NCI-H1092 treated with DMSO at 0.1 percent for 48 hours (cell line): ENCODE measurements at places on chromosomes 16 and 17.

- no peak for DNase-seq
Observed at GRCh38 chr16:56980792-56981724, 8.3 kb upstream of the NLRC5 start.

DNA sequence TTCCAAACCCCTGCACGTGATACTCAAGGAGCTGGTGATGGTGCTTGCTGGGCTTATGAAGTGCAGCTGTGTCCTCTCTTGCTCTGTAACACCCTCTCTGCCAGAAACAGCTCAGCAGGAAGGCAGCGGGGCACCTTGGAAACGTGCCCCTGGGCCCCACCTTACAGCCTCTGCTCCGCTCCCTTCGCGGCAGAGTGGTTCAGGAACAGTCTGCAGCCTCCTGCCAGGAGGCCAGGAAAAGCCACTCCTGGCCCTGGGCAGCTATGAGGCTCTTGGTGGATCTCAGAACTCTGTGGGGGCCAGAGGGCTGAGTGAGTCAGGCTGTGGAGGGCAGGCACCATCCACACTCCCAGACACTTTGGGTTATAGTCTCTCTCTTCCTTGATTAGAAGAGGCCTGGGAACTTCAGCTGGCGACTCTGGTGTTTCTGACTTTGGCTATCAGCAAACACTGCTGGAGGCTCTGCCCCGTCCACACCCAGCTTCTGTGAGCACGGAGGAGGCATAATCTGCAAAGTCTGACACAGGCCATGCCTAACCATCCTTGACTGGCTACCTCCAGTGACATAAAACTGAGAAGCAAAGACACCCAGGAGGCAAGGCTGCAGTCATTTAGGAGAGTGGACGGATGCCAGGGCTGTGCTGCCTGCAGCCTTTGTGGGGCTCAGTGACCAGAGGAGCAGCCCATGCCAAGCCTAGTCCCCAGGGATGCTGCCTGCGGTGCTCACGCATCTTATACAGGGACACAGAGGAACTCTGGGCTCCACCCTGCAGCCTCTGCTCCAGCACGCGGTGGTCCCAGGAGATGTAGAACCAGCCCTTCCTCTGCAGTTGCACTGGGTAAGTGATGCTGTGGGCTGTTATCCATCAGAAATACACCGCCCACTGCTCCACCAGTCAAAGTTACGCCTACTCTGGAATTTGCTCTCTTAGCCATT is 65.3 kb downstream of the METRNL start:
- DNase-seq = peak; percentile 34

- no peak for DNase-seq
Observed at GRCh38 chr17:8843344-8843743, 24.1 kb downstream of the PIK3R6 start.

DNA sequence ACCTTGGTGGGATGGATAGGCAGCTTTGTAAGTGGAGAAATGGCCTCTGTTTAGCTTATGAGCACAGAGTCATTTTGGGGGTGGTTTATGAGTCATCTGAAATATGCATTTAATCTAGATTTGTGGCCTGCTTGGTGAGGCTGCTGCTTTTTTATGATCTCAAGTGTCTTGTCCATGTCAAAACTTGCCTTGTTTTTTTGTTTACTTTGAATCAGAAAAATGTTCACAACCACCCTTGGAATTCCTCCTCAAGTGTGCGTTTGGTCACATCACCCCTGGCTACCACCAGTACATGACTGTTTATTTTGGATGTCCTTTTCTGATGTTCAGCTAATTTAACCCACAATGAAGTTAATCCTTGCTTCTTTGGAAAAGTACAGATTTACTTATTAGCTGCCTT is 64.6 kb downstream of the FTO start:
- DNase-seq = no peak

DNA sequence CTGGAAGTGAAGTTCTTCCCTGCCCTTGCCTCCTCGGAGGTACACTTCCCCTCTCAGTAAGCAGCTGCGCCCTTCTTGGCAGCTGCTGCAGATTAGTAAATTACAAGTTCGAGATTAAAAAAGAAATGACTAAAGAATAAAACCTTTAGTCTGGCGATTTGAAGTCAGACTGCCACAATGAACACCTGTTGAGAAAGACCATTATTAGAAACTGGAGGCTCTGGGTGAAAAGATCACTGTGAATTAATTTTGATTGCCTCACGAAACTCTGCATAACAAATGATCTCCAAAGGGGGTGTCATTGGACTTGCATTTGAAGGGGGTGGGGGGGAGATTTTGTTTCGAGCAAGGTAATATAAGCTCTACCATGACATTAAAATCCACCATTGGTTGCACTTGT is 39.3 kb downstream of the SALL1 start:
- DNase-seq = no peak

- DNase-seq = no peak
Observed at GRCh38 chr17:4261452-4261851, 2.3 kb downstream of the ANKFY1 start.

DNA sequence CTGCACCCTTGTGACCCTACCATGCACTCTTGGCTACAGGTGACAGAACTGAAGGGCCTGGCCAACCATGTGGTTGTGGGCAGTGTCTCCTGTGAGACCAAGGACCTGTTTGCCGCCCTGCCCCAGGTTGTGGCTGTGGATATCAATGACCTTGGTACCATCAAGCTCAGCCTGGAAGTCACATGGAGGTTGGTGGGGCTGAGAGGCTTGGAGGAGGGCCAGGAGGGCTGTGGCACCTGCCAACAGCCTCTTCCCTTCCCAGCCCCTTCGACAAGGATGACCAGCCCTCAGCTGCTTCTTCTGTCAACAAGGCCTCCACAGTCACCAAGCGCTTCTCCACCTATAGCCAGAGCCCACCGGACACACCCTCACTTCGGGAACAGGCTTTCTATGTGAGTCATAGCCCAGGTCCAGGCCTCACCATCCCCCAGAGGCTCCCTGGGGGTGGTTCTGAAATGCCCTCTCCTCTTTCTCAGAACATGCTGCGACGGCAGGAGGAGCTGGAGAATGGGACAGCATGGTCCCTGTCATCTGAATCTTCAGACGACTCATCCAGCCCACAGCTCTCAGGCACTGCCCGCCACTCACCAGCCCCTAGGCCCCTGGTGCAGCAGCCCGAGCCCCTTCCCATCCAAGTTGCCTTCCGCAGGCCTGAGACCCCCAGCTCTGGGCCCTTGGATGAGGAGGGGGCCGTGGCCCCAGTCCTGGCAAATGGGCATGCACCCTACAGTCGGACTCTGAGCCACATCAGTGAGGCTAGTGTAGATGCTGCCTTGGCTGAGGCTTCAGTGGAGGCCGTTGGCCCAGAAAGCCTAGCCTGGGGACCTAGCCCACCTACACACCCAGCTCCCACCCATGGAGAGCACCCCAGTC is 13.0 kb downstream of the RIPOR1 start:
- DNase-seq = peak; percentile 57

GRCh38 chr17:6088141-6088540 is 18.0 kb downstream of the WSCD1 start:
- no peak for DNase-seq

GRCh38 chr16:7377231-7377630 is 44.6 kb downstream of the RBFOX1 start:
- no peak for DNase-seq

DNA sequence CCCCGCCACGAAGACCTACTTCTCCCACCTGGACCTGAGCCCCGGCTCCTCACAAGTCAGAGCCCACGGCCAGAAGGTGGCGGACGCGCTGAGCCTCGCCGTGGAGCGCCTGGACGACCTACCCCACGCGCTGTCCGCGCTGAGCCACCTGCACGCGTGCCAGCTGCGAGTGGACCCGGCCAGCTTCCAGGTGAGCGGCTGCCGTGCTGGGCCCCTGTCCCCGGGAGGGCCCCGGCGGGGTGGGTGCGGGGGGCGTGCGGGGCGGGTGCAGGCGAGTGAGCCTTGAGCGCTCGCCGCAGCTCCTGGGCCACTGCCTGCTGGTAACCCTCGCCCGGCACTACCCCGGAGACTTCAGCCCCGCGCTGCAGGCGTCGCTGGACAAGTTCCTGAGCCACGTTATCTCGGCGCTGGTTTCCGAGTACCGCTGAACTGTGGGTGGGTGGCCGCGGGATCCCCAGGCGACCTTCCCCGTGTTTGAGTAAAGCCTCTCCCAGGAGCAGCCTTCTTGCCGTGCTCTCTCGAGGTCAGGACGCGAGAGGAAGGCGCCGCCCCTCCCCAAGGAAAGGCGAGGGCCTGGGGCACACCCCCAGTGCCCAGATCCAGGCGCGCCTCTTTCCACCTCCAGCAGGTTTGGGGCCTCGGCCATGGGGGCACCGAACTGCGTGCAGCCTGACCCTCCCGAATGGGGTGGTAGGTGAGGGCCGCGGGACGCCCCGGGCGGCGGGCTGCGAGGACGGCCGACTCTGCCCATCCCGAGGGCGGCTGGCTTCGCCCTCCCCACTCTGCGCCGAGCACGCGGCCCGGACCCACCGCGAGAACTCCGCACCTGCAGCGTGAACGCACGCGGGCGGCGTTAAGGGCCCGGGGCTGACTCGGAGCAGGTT is 664 bp downstream of the HBQ1 start:
- DNase-seq = peak; percentile 69

DNA sequence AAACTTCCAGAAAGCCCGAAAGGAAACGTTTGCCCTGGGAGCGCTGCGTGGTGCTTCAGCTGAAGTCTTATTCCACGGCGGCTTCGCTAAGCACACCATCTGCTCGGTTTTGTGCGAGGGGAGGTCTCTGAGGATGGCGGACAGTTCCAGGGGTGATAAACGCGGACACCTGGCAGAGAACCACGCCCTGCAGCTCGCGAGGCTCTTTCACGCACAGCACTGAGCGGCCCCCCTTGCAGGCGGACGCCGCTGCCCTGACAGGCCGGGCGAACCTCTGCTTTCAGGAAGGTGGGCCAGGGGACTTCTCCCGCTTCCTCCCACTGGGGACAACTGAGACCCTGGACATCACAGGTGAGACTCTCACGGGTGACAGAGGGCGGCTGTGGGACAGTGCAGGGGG is 3.7 kb downstream of the MVD start:
- no peak for DNase-seq

DNA sequence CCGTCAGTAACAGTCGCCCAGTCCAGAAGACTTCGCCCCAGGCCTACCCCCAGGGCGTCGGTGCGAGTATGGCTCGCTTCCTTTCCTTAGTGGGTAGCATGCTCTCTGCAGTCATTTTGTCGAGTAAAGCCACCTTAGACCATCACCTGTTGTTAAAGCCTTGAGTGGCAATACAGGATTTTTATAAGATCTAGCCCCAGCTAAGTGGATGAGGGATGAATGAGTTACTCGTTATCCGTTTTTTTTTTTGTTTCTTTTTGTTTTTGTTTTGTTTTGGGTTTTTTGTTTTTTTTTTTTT is 322 bp upstream of the KLHL11 start:
- no peak for DNase-seq

DNA sequence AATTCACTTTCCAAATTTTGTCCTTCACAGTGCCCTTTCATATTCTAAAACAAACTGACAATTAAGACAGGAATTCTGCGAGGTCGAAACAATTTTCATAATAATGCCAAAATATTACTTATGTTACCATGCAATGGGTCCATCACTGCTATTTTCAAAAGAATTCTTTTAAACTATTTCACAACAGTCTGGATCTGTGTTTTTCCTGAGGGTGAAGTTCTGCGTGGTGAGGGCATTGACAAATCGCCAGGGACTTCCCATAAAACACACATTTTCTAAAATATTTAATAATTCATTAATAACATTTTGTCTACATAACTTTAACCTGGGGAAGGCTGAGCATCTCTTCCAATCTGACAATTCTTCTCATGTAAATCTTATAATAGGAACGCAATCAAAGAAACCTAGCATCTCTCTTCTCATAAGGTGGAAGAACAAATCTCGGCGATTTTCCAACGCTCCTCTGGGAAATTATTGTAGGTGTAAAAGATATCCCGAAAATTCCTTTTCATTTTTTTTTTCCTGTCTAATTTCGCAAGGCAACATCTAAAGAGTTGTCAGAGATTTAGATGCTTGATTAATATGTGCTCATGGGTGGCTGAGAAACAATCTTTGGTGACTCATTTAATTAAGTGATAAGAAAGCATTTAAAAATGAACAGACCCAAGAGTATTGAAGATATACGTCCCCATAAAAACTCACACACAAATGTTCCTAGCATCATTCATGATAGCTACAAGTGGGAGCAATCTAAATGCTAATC is 41.5 kb downstream of the CALB2 start:
- no peak for DNase-seq

GRCh38 chr16:31375231-31375630 is 17.9 kb upstream of the ITGAD start:
- no peak for DNase-seq

GRCh38 chr17:19933221-19933620 is 44.4 kb downstream of the AKAP10 start:
- DNase-seq = no peak

- DNase-seq = no peak
Observed at GRCh38 chr17:82441691-82442487, 8.7 kb downstream of the CYBC1 start.

DNA sequence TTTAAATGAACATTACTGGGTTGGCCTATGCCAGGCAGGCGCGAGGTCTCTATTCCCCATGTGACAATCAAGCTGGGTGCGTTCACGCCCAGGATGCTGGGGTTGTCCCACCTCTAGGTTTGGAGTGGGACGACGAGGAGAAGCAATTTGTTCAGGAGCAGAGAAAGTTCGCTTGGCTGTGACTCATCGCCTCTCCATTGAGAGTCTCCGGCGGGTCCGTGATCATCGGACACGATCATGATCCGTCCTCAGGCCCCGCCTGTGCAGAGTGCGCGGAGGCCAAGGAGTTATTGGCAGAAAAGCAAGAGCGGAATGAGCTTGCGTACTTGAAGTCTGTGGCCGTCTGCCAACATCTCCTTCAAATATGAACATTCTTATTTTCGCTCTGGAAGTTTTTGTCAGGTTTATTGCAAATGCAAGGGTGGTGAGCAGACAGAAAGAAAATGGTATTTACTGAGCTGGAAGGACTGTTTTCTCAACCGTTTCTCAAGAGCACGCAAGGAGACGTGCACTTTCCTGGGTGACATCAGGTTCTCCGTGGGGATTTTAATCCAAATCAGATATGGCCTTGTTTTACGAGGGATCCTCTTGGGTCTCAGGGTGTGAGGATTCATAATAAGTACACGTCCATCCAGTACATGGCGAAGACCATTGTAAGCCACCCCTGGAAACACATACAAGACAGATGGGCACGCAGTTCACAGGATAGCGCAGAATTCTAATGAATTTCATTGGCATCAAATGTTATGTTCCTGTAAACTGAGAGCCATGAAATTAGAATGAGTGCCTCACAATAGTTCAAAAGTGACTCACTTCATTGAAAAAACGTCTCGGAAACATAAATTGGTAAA is 70.1 kb upstream of the CREBBP start:
- DNase-seq = peak; percentile 18

- no peak for DNase-seq
Observed at GRCh38 chr16:84810518-84811273, 9.1 kb upstream of the CRISPLD2 start.

GRCh38 chr17:8398980-8399379 is 1.4 kb upstream of the RNF222 start:
- no peak for DNase-seq

- no peak for DNase-seq
Observed at GRCh38 chr17:9982159-9982558, 77.1 kb upstream of the RCVRN start.

DNA sequence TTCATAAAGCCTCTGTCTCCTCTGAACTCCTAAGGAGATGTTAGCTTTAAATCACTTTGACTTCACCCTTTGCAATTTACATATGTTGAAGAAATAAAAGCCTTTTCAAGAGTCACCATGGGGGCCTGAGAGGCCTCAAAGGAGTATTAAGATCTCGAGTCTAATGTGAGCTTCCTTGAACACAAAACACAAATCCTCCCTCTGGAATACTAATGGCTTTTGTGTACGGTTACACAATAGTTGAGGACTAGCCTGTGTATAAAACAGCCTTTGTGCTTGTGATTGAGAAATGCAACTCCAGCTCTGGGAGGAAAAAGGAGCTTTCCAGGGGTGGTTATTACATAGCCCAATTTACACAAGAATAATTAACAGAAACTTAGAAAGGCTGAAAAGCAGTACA is 1140.2 kb downstream of the CDH11 start:
- DNase-seq = no peak
